T1000 (cell line): ENCODE measurements at places on chromosomes 2 and 18.
A peak's percentile ranks its signal among the peaks of the same experiment; 100 is the strongest.

GRCh38 chr2:200208041-200208440, 98.5 kb upstream of the SPATS2L start:
- no peak for DNase-seq

GRCh38 chr2:167749660-167750059, 497.7 kb downstream of the STK39 start:
- DNase-seq: no peak

GRCh38 chr2:29035016-29035745, 39.1 kb downstream of the PCARE start:
- DNase-seq: no peak

DNA sequence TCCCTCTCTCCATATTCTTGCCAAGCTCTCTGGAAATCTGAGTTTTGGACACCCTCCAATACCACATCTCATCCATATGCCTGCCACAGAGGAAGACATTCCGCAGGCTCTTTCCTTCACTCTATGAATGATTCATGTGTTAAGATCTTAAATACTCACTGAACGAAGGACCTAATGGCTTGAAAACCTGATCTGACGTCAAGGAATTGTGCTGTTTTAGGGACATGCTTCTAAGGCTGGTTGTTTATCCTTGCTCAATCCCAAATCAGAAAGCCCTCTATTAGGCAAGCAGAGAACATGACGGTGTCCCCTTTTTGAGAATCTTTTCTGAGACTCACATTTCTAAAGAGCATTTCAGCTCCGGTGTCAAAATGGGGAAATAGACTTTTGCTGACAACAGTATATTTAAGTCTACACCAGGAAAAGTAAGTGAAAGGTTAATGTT, 83.7 kb upstream of the GALNT5 start:
- peak; percentile 45 for DNase-seq

DNA sequence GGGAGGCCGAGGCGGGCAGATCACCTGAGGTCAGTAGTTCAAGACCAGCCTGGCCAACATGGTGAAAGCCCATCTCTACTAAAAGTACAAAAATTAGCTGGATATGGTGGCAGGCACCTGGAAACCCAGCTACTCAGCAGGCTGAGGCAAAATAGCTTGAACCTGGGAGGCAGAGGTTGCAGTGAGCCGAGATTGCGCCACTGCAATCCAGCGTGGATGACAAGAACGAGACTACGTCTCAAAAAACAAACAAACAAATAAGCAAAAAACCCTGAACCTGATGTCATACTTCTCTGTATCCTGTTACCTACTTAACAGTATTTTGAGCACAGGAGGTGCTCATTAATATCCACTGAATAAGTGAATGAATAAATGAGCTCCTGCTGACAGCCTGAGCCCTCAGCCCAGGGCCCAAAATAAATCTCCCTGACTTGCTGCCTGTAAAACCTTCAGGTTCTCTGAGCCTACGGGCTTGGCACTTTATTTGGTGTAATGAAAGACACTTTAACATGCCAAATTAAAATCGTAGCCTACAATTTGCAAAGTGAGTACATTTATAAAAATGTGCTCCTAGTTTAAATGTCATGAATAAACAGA, 215.1 kb downstream of the ZNF385B start:
- DNase-seq: no peak

DNA sequence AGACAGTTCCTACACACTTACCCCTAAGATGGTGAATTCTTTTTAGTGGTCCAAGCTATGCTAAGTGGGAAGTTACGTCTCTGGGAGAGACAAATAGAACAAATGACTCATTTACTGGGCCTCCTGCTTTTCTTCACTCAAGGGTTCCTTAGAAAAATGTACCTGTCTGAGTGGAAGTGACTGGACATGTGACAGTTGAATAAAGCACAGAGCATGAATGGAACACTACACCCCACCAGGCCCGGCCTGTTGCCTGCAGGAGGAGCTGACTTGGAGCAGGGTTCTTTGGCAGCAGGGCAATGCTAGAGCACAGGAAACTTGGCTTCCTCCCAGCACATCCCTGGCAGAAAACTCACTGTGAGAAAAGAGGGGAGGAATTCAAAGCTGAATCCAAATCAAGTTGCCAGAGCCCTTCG, 451.0 kb upstream of the SETBP1 start:
- DNase-seq: no peak

GRCh38 chr2:48419884-48420511, 110.0 kb upstream of the STON1 start:
- DNase-seq: no peak
